ENCODE measurements at places on chromosomes 2 and 18. TPM values are rescaled to one million over a fixed set of nuclear protein-coding genes. Genes with fewer than 3 reads are reported as not detected.

DNA sequence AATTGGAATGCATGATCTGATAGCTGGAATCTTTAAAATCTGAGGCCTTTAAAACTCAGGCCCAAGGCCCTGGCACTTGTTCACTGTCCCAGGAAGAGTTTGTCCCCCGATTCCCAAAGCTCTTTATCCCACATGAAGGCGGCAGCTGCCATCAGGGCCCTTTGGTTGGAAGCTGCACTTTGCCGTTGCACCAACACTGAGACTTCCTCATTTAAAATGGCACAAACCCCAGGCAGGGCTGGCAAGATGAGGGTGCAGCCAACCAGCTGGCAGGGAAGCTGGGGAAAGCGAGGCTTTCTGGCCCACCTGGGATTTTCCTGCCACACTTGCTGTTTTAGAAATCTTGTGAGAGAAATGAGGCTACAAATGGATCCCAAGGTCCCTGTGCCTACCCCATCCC lies 6.3 kb downstream of the FLACC1 start:
- H3K27me3 ChIP-seq: no peaks in the 10 kb centered on the region
- H3K4me3 ChIP-seq: no peak overlapping the region
- H3K36me3 ChIP-seq: peaks cover 22% of the 10 kb centered on the region
- DNase-seq: no peak
- H3K4me1 ChIP-seq: no peaks in the 10 kb centered on the region

- no peak overlapping the region for H3K27ac ChIP-seq
- H3K4me3 ChIP-seq: no peak overlapping the region
- H3K27me3 ChIP-seq: peaks cover 8% of the 10 kb centered on the region
- no peak for DNase-seq
Measured at GRCh38 chr2:71609958-71610357, 156.6 kb downstream of the DYSF start.

- no peak overlapping the region for H3K27ac ChIP-seq
- no peak for DNase-seq
- H3K4me3 ChIP-seq: no peak overlapping the region
- H3K36me3 ChIP-seq: no peaks in the 10 kb centered on the region
Measured at GRCh38 chr2:99509387-99509786, 19.6 kb upstream of the REV1 start.

GRCh38 chr2:143916781-143917180 lies 603.1 kb downstream of the ZEB2 start:
- H3K4me3 ChIP-seq: no peak overlapping the region
- DNase-seq: no peak
- H3K36me3 ChIP-seq: peaks cover 12% of the 10 kb centered on the region
- no peak overlapping the region for H3K27ac ChIP-seq

DNA sequence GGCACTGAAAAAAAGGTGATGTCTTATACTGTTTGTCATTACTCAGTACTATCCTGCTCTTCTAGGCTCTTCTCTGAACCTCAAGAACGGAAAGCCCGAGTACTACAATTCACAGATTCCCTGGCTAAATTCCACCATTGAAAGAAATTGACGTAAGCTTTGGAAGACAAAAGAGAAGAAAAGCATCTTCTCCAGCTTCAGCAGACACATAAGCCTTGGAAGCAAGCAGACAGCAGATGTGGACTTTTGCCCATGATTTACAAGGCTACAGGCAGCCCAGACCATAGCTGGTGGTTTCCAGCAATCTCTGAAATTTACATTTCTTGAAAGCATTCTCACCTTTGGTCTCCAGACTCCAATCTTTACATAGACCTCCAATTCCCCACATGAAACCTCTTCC lies 289.0 kb downstream of the C1D start:
- no peaks in the 10 kb centered on the region for H3K36me3 ChIP-seq
- H3K27me3 ChIP-seq: peaks cover 34% of the 10 kb centered on the region
- no peak for DNase-seq

DNA sequence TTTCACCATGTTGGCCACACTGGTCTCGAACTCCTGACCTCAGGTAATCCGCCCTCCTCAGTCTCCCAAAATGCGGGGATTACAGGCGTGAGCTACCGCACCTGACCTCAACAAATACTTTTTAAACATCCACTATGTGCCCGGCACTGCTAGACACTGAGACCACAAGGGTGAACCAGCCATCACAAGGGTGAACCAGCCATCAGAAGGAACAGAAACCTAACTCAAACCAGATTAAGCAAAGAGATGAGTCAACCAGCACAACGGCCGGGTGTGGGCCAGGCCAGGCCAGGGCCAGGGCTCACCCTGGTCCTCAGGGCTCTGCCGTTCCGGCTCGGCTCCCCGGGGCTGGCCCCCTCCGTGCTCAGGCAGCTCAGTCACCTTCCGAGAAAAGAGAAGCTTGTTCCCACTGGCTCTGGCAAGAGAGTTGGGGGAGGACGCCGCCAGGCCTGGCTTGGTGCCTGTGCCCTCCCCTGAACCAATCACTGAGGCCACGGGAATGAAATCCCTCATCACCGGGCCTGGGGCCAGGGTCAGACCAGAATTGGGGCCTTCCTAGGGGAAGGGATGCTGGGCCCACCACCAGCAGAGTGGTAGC lies 4.4 kb downstream of the TEX44 start:
- H3K4me1 ChIP-seq: no peaks in the 10 kb centered on the region
- no peaks in the 10 kb centered on the region for H3K36me3 ChIP-seq
- DNase-seq: no peak
- no peaks in the 10 kb centered on the region for H3K27me3 ChIP-seq
- H3K4me3 ChIP-seq: no peak overlapping the region

DNA sequence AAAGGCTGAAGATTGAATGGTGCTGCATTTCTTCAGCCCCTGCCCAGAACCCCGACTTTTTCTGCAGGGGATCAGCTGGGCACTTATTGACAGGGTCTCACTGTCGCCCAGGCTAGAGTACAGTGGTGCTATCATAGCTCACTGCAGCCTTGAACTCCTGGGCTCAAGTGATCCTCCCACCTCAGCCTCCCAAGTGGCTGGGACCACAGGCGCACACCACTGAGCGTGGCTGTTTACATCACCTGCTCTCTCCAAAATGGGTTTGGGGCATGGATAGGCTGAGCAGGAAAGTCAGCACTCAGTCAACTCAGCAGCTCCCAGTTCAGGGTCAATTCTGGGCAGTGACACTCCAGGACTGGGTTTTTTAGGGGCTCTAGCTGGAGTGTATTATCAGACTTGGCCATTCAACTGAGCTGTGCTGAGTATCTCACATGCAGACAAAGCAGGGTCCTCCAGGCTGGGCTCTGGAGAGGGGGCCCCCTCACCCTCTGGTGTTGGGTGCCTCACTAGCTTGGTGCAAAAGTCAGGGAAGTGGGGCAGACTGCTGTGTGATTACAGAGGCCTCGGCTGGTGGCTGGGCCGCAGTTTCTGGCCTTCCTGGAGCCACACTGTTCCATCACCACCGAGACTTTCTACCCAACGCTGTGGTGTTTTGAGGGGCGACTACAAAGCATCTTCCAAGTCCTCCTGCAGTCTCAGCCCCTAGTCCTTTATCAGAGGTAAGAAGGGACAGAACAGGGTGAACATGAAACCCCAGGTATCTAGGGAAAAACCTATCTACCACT lies 4.5 kb downstream of the ABHD1 start:
- no peak overlapping the region for H3K4me3 ChIP-seq
- no peaks in the 10 kb centered on the region for H3K36me3 ChIP-seq
- H3K27ac ChIP-seq: no peak overlapping the region
- no peak for DNase-seq
- no peaks in the 10 kb centered on the region for H3K27me3 ChIP-seq

GRCh38 chr2:18814387-18814786 lies 225.0 kb upstream of the NT5C1B start:
- H3K4me3 ChIP-seq: no peak overlapping the region
- no peaks in the 10 kb centered on the region for H3K4me1 ChIP-seq
- H3K27ac ChIP-seq: no peak overlapping the region
- no peaks in the 10 kb centered on the region for H3K27me3 ChIP-seq
- H3K36me3 ChIP-seq: peaks cover 6% of the 10 kb centered on the region

- peaks cover 13% of the 10 kb centered on the region for H3K36me3 ChIP-seq
- no peak overlapping the region for H3K4me3 ChIP-seq
- DNase-seq: no peak
- H3K4me1 ChIP-seq: peaks cover 1% of the 10 kb centered on the region
- H3K27ac ChIP-seq: no peak overlapping the region
Measured at GRCh38 chr2:48282161-48282680, 247.7 kb upstream of the STON1 start.

DNA sequence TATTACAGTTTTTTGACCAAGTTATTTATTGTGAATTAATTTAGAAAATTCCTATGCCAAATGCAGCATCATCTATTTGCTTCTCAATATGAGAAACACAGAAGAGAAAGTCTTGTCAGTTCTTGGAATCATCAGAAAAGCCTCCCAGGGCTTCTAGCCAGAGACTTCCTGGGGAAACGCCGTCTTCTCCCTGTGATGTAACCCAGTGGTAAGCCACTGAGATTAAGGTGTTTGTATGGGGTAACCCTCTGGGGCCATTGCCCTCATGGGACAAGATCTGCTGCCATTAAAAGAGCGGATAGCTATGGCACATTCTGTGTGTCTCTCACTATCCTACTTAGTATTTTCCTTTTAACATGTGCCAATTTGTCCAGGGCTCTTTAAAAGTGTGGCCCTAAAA lies 28.0 kb downstream of the ANKRD29 start:
- no peaks in the 10 kb centered on the region for H3K27me3 ChIP-seq
- H3K4me1 ChIP-seq: peaks cover 5% of the 10 kb centered on the region
- H3K4me3 ChIP-seq: no peak overlapping the region
- no peak for DNase-seq
- H3K36me3 ChIP-seq: no peaks in the 10 kb centered on the region

GRCh38 chr2:98800330-98801064 lies 69.6 kb upstream of the MGAT4A start:
- no peak for DNase-seq
- H3K4me3 ChIP-seq: no peak overlapping the region
- H3K36me3 ChIP-seq: no peaks in the 10 kb centered on the region

DNA sequence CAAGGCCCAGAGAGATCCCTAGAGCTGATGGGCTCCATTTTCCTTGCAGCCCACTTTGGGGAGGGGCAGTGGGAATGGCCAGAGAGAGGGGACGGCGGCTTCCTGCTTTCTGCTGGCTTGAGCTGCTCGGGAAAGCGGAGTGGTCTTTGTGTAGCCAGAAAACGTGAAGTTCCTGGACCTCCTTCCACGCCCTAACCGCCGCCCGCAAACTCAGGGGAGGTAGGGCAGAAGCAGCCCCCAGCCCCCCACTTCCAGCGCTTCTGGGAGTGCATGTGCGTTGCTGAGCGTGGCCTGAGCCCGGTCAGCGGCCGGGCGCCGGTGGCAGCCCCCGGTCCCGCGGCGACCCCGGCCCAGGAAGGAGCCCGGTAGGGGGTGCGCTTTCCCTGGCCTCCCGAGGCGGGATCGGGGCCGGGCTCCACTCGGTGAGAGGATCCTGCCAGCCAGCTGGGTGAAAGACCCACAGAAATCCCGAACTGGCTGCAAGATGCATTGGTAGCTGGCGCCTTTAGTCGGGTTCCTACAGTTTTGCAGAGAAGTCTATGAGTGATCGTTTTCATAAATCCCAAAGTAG lies 25.3 kb upstream of the BOD1L2 start:
- no peak overlapping the region for H3K27ac ChIP-seq
- no peak overlapping the region for H3K4me3 ChIP-seq
- H3K36me3 ChIP-seq: no peaks in the 10 kb centered on the region
- no peak for DNase-seq

GRCh38 chr2:192090911-192091310 lies 103.8 kb downstream of the TMEFF2 start:
- H3K27me3 ChIP-seq: peaks cover 5% of the 10 kb centered on the region
- no peaks in the 10 kb centered on the region for H3K4me1 ChIP-seq
- H3K36me3 ChIP-seq: no peaks in the 10 kb centered on the region
- no peak overlapping the region for H3K4me3 ChIP-seq
- no peak overlapping the region for H3K27ac ChIP-seq
- DNase-seq: no peak

- no peak overlapping the region for H3K27ac ChIP-seq
- no peak for DNase-seq
- H3K27me3 ChIP-seq: peaks cover 9% of the 10 kb centered on the region
- H3K4me3 ChIP-seq: no peak overlapping the region
- no peaks in the 10 kb centered on the region for H3K4me1 ChIP-seq
- H3K36me3 ChIP-seq: no peaks in the 10 kb centered on the region
Measured at GRCh38 chr2:198441246-198441645, 636.9 kb downstream of the PLCL1 start.

- no peak overlapping the region for H3K27ac ChIP-seq
- H3K4me1 ChIP-seq: peaks cover 10% of the 10 kb centered on the region
- no peak for DNase-seq
- no peaks in the 10 kb centered on the region for H3K27me3 ChIP-seq
Measured at GRCh38 chr2:10162586-10163497, 40.3 kb downstream of the RRM2 start.

- no peaks in the 10 kb centered on the region for H3K27me3 ChIP-seq
- DNase-seq: no peak
- no peak overlapping the region for H3K27ac ChIP-seq
- H3K4me3 ChIP-seq: no peak overlapping the region
- no peaks in the 10 kb centered on the region for H3K4me1 ChIP-seq
Measured at GRCh38 chr2:57615855-57616556, 430.6 kb upstream of the VRK2 start.

DNA sequence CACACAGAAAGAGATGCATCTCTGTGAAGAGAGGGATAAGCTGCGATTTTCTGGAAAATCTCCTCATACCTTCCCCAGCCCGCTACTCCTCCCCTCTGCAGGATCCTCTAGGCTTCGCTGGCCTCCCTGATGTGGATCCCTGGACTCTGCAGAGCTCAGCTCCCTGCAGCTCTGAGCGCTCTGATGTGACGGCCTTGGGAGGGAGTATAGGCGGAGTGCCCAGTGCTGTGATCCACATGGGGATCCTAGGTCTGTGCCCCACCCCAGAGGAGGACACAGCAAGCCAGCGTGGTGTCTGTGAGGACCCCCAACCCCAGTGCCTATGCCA lies 111.0 kb downstream of the GYPC start:
- no peak overlapping the region for H3K27ac ChIP-seq
- DNase-seq: no peak
- H3K4me1 ChIP-seq: peaks cover 66% of the 10 kb centered on the region

DNA sequence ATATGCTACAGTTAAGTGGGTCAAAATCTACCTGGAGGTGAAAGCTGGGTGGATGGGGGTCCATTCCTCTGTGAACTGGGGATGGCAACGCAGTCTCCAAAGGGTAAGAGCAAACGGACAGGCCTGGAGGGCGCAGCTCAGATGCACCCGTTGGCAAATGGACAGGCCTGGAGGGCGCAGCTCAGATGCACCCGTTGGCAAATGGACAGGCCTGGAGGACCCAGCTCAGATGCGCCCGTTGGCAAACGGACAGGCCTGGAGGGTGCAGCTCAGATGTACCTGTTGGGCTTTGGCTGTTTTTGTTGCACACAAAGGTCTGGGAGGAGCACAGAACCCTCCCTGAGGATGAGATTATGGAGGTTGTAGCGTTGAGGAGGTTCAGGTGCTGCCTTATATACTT lies 33.7 kb downstream of the RBFA start:
- no peaks in the 10 kb centered on the region for H3K27me3 ChIP-seq
- H3K27ac ChIP-seq: no peak overlapping the region
- DNase-seq: no peak
- H3K4me3 ChIP-seq: no peak overlapping the region
- no peaks in the 10 kb centered on the region for H3K4me1 ChIP-seq

CRYGD gene
- not detected for total RNA-seq

TMEM178A gene
- 0.99 TPM for total RNA-seq

PPP1R1C gene
- total RNA-seq: not detected

UGT1A5 gene
- total RNA-seq: not detected

DES gene
- total RNA-seq: not detected

GALNT13 gene
- not detected for total RNA-seq

CNTNAP5 gene
- not detected for total RNA-seq

LBH gene
- 537 TPM for total RNA-seq

DSG2 gene
- 0.30 TPM for total RNA-seq

BCL11A gene
- total RNA-seq: 10.1 TPM

ERBB4 gene
- not detected for total RNA-seq

NCL gene
- 446 TPM for total RNA-seq

AP1S3 gene
- total RNA-seq: 2.1 TPM

GPR155 gene
- total RNA-seq: 27.2 TPM
